ENCODE measurements at places on chromosomes 12 and 14.

- DNase-seq, result peak; percentile 27
These were observed 851.8 kb downstream of the TMEM121 start for GRCh38 chr14:106378191-106378590.

DNA sequence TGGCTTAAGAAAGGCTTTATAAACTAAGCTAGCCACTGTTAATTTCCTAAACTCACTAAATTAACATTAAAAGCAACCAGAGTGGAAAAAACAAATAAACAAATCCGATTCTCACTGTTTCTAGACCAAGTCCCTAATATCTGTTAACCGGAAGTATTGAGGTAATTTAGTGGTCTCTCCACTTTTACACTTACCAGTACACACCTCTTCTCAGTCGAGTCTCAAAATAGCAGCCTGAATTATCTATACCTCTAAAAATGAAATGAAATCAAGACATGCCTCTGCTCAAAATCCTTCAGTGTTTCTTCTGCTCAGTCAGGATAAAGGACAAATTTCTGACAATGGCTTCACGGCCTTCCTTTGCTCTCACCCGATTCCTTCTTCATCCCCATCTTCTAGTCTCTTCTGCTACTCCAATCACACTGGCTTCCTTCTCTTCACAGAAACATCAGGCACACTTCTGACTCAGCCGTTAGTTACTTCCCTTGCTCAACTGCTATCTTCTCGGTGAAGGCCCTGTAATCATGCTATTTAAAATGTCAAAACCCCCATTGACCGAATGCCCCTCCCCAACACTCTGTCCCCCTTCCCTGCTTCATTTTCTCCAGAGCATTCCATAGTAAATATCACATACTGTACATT, 161.3 kb downstream of the KITLG start:
- no peak for DNase-seq

DNA sequence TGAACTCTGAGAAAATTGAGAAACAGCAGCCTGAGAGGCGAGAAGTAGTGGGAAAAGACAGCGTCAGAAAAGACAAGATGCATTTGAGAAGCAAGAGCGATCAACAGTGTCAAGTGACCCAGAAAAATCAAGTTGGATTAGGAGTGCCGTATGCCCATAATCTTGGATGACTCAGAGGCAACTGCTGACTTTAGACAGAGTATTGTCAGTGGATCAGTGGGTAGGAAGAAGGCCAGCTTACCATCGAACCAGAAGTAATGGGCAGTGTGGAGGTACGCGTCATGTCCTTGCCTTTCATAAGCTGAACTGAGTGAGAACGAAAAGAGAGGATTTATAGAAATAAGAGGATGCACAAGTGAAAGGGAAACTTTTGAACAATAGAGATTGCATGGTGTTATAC, 151.0 kb upstream of the NAV3 start:
- DNase-seq, result no peak

- DNase-seq, result no peak
These were observed 100.3 kb downstream of the LIN7A start for GRCh38 chr12:80837342-80837978.

GRCh38 chr12:20555771-20556170, 139.4 kb upstream of the SLCO1C1 start:
- no peak for DNase-seq

DNA sequence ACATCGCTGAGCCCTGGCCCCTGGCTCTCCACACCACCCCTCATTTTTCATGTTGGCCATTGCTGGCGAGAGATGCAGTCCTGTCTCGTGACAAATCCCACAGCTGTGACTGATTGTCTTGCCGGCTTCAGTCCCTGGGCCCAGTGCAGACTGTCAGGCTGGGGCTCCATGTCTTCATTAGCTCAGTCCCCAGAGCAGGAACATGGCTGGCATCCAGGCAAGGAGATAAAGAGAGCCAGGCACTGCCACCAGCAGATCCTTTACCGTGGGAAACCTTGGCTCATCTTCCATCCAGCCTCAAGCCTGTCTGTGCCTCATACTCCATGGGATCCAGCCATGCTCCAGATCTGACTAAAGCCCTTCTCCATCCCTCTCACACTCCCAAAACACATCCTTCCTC, 284.7 kb upstream of the FKBP4 start:
- DNase-seq, result no peak

DNA sequence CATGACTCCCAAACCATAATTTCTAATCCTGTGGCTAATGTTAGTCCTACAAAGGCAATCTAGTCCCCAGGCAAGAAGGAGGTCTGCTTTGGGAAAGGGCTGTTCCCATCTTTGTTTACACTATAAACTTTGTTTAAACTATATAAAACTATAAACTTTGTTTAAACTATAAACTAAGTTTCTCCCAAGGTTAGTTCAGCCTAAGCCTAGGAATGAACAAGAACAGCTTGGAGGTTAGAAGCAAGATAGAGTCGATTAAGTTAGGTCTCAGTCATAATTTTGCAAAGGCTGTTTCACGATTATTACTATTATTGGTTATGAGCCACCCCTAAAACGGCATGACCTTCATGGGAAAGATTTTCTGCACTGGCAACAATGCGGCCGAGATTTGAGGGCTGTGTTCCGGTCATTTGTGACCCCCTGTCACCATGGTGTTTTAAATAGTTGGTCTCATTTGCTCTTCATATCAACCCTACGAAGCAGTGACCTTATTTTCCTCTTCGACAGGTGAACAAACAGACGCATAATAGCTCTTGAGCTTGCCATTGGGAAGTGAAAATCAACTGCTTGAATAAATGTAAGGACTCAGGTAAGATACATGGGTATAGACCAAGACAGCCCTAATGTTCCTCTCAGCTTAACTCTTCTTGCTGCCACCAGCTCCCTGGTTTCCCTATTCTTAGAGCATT, 322.6 kb upstream of the TMEM132C start:
- no peak for DNase-seq

DNA sequence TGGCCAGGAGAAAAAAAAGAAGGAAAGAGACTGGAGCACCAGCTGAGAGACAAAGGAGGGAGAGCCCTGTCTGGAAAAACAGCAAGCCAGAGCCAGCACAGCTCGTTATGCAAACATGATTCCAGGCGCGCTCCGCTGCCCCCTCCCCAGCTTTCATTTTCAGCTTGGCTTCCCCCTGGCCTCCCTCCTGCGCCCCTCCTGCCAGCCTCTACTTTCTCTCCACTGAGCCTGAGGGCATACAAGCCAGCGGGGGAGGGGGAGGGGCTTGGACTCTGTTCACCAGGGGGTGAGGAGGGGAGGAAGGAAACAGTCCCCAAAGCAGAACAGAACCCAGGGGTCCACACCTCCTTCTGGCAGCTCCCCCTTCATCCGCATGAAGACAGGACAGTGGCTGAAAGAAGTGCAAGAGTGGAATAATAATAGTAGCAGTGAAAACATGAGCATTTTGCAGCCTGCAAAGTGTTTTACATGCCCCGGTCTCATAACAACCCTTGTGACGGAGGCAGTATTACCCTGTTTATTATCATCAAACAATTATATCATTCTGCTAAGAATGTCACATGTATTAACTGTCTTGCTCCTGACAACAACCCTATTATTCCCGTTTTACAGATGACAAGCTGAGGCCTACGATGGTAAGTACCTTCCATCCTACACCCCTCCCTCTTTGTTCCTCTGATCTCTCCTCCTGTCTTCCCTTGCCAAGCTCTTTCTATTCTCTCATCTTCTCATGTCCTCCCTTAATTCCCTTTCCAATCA, 24.2 kb downstream of the SMUG1 start:
- no peak for DNase-seq

DNA sequence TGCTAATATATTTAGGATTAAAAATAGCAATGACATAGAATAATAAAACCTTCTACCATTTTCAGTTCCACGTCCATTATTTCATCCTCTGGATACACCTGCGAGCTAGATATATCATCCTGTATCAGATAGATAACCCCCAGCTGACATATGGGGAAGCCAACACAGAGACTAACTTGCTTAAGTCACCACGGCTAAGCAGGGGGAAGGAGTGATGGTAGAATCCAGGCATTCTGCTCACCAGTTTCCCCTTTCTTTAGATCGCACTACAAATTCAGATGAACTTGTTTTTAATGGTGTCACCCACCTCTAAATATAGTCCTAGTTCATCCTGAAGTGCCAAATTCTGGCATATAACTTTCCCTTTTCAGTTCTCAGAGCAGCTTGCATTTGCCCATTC, 110.1 kb downstream of the TXNDC16 start:
- DNase-seq, result no peak

- DNase-seq, result no peak
These were observed 340.0 kb upstream of the SFSWAP start for GRCh38 chr12:131370791-131371347.

- DNase-seq, result no peak
These were observed 169.5 kb upstream of the RTL1 start for GRCh38 chr14:101072945-101073597.

DNA sequence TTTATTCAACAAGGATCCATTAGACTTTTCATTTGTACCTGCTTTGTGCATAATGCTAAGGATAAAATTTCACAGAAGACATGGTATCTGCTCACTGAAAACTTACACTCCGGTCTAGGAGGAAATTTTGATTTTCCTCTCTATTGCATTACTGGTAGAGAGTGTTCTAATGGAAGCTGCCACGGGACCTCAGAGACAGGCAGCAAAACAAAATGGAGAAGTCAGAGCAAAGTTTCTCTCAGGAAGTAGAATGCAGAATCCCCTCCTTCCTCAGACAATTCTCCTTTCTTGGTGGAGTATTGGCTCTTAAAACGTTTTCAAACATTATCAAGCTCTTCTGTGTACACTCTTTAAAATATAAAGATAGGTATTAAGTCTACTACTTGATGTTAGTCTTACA, 12.3 kb downstream of the CLEC2B start:
- DNase-seq, result no peak

DNA sequence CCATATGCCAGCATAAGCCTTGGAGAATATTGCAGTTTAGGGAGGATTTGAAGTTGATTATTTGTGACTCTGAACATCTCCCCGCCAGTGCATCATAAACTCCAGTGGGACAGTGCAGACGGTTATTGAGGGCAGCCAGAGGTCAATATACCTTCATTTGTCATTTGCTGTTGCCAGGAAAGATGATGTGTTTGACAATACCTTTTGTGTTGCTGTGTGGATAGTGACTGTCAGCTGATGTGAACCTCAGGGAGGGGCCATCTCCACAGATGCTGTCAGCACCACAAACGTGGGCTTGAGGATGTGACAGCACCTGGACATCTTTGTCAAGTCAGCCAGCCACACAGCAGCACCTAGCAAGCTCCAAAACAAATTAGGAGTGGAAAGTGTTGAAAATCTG, 11.5 kb downstream of the CCDC198 start:
- no peak for DNase-seq

DNA sequence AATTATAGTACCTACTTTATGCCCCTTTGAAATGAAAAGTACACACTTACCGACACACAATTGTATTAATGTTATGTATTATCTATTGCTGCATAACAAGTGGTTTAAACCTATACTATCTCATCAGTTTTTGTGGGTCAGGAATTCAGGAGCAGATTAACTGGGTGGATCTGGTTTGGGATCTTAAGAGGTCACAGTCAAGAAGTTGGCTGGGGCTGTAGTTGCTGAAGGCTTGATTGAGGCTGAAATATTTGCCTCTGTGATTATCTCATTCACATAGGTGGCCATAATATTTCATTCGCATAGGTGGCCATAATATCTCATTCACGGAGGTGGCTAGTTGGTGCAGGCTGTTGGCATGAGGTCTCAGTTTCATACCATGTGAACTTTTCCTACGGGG, 5.7 kb downstream of the METTL25 start:
- DNase-seq, result no peak

All from CD4-positive, alpha-beta T cell treated with Interleukin-6 at 100 ng/mL for 8 hours (primary cell).